Stimulated activated CD4-positive, alpha-beta T cell treated with anti-CD3 and anti-CD28 coated beads, Interleukin-1b, Interleukin-23, amount 100 ng/mL, for 4 hours (primary cell): ENCODE measurements at places on chromosomes 5 and 9.

GRCh38 chr5:127316011-127316410 lies 25.4 kb downstream of the MEGF10 start:
- no peak for DNase-seq

DNA sequence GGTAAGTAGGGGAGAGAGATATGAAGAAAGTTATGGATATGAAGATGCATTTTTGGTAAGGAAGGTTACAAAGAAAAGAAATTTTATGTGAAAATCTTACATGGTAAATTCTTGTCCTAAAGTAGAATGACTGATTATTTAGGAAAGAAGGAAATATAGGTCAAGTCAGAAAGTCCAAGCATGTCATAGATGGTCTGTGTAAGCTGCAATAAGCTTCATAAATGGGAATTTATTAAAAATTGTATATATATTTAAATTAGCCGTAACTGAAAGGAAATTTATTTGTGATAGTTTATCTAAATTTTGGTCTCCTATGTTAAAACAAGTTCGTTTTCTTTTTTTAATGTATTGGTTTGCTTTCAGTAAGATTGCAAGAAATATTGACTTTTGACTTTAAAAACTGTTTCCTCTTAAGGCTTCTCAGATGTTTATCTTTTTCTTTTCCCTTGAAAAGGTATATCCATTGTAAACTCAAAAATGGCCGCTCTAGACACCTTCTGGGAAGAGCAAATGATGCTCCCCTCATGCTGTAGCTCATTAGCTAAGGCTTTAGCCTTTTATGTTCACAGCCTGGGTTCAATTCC lies 46.8 kb upstream of the HAPLN1 start:
- DNase-seq = no peak

DNA sequence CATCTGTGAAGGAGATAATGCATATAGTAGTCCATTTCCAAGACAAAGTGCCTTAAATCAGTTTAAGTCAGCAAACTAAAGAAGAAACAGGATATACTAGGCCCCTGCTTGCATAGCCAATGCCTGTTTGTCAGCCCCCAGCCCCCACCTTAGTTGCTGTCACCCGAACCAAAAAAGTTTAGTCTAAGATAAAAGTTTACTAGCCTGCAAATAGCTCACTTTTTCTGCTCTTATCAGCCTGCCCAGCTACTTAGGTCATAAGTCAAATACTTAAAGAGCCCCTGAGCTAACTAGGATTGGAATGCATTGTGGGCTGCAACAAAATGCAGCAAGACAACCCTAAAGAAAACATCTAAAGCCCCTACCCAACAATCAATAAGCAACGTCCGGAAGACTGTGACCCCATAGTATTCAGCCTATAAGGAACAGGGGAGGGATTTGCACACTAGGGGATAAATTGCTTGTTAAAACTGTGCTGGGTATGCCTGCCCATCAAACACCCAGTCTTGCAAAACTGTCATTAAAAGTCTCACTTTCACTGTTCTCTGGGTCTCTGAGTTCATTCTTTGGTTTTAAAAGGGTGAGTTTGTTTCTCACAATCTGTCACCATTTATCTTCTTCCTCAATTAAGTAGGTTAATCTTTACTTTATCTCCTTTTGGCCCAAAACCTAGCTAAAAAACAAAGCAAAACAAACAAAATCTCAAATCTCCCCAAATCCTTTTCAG lies 92.4 kb upstream of the CEP78 start:
- no peak for DNase-seq

DNA sequence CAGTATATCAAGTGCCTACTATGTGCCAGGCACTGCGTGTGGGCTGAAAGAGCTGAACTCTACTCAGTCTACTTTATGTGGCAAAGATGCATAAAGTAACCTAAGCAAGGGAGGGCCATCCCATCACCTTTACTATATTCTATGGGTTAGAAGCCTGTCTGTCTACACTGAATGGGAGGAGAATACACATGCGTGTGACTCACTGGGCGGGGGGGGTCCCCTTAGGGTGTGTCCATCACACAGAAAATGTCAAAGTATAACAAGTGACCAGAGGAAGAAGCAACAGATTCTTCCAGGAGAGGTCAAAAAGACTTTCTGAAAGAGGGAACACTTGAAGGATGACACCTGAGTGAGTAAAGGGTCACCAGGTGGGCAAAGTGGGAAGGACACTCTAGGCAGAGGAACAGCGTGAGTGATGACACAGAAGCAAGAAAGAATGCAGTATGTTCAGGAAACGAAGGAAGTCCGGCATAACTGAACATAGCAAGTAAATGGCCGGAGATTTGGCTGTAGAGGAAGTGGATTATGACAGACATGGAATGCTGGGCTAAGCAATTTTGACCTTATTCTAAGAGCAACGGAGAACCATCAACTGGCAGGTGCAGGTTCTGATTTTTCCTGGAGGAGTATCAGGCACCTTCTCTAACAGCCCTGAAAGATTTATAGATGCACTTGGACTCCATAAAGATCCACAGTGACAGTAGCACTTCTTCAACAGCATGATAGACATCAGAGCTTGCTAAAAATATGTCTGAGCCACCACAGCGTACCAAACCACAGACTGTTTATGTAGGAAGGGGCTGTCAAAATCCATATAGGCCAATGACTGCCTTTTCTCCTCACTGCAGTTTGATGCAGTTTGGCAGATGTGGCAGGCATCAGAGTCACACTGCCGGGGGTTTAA lies 8.0 kb upstream of the WHRN start:
- no peak for DNase-seq

- no peak for DNase-seq
Measured at GRCh38 chr9:105127863-105128220, 116.6 kb upstream of the SLC44A1 start.

- DNase-seq = no peak
Measured at GRCh38 chr5:144465441-144465840, 294.8 kb downstream of the KCTD16 start.

GRCh38 chr5:95892784-95893354 lies 68.8 kb downstream of the ELL2 start:
- DNase-seq = no peak

DNA sequence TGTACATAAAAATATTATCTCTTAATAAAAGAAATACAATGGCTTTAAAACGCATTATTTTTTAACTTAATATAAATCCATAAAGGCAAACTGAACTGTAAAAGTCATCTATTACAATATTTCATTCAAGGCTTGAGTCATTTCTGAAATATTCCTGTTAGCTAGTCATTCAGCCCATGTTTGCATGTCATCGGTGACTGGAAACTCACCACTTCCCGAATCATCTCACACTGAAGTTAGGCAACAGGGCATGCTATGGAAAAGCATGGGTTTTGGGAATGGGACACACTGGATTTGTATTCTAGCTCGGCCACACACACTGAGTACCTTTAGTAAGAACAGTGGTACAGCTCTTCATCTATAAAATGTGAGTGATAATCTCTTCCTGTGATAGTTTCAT lies 691.1 kb upstream of the C9orf72 start:
- no peak for DNase-seq

DNA sequence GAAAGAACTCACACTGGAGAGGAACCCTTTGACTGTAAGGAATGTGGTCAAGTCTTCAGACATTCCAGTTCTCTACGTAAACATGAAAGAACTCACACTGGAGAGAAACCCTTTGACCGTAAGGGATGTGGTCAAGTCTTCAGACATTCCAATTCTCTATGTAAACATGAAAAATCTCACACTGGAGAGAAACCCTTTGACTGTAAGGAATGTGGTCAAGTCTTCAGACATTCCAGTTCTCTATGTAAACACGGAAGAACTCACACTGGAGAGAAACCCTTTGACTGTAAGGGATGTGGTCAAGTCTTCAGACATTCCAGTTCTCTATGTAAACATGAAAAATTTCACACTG lies 32.6 kb downstream of the MAPK9 start:
- no peak for DNase-seq

DNA sequence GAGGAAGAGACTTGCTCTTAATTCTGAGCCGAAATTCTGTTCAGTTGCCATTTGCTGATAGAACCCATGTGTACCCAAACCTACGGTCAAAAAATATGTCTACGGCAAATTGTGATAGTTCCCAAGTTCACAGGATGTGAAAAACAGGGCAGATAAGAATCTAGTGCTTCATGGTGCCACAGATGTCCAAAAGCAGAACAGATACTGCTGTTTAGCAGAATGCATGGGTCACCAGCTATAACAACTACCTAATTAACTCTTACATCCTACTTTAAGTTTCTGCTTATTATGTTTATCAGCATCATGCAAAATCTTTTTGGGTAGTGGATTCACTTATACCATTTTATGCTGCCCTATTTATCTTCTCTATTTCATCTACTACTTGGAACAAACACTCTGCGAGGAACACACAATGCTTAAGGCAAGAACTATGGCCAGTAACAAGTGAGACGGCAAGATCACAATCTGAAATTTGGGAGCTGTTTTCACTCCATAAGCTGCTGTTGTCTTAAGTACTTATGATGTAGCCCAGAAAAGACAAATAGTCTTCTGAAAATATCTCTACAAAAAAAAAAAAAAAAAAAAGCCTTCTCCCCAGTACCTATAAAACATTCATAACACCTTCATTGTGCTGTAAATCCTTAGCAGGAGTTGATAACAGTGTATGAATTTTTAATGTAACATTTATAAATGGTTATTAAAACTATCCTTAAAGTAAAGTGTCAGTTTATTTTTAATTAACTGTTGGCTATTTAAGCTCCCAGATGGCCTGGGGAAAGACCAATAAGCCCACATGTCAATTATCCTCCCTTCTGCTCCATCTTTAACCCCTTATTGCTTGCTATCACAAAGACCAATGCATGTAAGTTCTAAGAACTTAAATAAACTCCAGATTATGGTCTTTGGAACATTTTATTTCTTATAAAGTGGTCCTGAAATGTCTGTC lies 232.3 kb downstream of the TLR4 start:
- DNase-seq = no peak

DNA sequence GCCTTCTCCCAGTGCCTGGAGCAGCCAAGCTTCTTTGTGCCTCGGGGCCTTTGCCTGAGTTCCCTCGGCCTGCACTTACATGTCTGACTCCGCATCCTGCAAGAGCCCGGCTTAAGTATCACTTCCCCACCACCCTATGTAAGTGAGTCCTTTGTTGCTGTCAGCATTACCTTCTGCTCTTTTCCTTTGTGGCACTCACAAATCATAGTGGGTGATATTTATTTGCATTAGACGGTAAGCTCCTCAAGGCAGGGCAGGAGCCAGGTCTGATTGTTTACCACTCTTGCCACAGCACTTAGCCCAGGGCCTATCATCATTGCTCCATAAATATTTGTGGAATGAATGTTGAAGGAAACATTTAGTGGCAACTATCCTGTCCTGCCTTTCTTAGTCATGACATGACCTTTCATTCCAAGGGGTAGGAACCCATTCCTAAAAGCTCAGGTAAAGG lies 4.8 kb downstream of the GM2A start:
- DNase-seq = no peak

DNA sequence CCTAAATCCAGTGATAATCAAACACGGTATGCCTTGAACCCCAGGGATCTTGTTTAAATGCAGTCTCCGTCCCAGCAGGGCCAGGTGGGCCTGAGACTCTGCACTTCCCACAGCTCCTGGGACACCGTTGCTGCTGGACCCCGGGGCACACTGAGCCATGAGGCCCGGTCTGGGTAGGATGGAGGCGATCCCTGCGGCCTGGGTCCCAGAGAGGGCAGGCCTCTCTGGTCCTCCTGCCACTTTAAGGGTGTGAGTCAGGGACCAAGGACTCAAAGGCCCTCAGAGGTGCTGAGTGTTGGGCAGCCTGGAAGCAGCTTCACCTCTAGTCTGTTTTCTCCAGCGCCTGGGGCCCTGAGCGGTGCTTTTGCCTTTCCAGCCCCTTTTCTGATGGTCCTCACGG lies 34.1 kb upstream of the SLC9A3 start:
- no peak for DNase-seq

- no peak for DNase-seq
Measured at GRCh38 chr9:86829496-86830046, 117.7 kb downstream of the GAS1 start.

DNA sequence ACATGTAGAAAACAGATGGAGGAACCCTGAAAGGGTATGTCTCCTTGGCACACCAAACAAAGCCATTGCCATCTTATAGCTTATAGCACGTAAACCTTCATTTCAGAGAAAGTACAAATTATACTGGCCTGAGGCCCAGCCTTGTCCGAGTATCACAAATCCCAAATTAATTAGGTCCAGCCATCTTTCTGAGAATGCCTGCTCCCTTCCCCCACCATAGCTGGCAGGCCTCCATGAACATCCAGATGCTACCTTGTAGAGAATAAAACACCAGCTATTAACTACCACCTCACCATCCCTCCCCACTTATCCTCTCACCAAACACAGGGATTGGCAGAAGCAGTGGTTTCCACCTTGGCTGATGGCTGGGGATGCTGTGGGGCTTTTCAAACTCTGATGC lies 224.0 kb downstream of the SPOCK1 start:
- DNase-seq = no peak

DNA sequence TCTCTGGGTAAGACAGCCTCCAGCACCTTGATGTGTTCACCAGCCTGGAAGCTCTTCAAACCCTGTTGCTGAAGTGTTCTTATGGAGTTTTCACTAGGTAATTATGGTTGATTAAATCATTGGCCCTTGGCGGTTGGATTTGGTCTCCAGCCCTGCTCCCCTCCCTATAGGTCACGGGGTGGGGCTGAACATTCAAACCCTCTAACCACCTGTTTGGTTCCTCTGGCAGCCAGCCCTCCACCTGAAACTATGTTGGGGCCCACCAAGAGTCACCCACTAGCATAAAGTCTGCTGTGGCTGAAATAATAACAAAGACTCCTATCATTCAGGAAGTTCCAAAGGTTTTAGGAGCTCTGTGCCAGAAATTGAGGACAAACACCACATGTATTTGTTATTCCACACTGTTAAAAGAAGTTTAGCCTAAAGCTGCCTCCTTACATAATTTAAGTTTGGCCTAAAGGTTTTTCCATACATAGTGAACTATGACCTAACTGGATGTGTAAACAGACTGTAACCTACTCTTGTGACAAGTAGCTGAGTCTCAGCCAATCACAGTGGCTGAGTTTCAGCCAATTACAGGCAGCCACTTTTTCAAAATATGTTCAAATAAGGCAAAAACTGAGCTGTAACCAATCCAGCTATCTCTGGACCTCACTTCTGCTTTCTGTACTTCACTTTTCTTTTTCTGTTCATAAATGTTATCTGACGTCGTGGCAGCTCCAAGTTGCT lies 34.8 kb downstream of the TMEM252 start:
- no peak for DNase-seq

DNA sequence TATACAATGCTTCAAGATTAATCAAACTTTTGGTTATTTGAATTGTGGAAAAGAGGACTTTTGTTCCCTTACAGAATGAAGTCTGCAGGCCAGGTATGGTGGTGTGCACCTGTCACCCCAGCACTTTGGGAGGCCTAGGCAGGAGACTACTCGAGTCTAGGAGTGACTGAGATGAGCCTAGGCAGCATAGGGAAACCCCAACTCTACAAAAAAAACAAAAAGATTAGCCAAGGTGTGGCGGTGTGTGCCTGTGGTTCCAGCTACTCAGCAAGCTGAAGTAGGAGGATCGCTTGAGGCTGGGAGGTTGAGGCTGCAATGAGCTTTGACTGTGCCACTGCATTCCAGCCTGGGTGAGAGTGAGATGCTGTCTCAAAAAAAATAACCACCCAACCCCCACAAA lies 9.3 kb downstream of the CCNH start:
- DNase-seq = no peak
